HFFc6 (cell line): ENCODE measurements at places on chromosomes 1 and 21.

DNA sequence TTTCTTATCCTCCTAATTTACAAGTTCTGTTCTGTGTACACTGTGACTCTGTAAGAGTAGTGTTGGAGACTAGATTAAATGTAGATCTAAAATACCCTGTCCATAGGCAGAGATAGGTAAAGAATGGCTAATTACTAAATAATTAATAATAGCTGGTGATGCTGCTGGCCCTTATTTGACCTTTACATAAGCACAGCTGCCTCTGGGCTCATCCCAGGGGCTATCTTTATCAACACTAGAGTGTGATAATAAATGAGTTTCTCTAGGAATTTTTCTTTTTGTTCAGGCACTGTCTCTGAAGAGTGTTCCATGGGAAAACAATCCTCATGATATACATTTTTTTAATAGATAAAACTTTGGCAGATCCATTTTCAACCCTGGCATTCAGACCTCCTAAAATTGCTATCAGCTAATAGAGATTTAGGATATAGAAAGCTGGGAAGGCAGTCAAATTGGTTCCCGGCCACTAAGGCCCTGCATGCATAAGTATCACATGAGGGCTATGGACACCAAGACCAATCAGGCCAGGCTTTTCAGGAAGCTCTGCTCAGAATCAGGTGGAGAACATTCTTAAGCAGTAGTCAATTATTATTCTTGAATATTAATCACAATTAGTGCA lies 107.2 kb downstream of the ROR1 start:
- no peak for DNase-seq

GRCh38 chr1:184889902-184890301 lies 84.4 kb downstream of the NIBAN1 start:
- DNase-seq: no peak

- DNase-seq: no peak
Observed at GRCh38 chr1:10267319-10267718, 56.9 kb downstream of the KIF1B start.

DNA sequence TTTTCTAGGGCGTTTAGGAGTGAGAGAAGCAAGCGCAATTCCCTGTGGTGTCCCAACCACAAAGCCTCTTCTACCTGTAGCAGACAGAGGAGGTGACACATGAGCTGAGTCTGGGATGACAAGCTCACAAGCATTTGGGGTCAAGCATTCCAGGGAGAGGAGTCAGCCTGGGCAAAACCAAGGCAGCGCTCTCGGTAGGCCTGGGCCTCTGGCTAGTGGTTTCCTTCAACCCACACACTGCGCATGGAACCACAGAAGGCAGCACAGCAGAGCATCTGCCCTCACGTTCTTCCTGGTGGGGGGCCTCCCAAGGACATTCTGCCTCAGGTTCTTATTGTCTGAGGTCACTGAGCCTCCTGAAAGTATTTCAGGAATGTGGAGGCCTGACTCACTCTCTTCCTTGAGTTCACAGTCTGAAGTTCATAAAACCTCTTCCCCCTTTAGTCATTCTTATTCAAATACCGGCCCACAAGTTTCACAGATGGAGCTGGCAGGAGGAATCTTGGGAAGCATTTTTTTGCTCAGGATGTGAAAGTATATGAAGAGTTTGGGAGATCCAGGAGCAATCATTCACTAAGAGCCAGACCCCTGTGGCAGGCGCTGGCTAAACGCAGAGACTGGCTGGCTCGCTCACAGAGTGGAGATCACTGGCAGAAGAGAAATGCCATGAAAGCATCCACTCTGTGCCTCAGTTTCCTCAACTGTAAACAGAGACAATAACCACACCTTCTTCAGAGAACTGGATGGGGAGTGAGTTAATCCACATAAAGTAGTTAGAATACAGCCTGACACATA lies 26.8 kb downstream of the CCN1 start:
- peak; percentile 100 for DNase-seq

GRCh38 chr1:63859480-63860275 lies 85.9 kb downstream of the ROR1 start:
- DNase-seq: no peak

DNA sequence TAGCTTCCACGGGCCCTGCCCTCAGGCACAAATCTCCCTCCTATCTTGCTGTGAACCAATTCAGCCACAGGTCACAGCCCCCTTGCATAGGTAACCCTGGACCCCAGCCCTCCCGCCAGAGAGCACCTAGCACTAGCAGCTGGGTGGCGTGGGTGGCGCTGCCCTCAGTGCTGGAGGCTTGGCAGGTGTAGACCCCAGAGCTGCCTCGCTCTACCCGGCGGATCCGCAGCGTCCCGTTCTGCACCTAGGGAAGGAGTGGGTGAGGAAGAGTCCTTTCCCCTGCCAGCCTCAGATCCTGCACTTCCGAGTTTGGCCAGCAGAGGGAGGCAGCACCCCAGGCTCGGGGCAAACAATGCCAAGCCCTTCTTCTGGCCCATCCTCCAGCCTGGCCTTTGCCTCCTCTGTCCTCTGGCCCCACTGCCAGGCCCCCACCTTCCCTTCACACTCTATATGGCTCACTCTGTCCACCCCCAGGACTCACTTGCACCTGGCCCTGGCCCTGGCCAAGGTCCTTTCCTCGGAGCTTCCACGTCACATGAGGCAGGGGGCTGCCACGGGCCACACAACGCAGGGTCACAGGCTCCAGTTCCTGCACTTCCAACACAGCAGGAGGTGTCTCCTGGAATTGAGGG lies 9.0 kb downstream of the IGSF9 start:
- DNase-seq: no peak
